ENCODE measurements at places on chromosomes 7 and 10.

DNA sequence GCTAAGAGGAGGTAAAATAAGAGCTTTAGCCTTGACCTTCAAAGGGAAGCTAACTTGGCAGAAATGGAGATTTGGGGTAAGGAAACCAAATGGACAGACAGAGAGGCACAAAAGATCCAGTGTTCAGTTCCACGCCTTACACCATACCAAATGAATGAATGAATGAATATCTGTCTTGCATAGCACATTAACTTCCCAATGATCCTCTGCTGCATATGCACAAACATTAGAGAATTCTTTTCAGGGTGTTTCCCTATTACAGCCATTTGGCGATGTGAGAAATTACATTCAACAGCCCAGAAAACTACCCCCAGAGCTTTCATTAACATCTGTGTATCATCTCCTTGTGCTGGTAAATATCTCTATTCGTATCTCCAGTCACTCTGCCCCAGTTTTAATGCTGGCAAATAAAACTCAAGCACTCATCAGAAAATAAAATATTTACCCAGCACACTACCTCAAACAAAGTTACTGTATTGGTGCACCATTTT is 1056.2 kb downstream of the SORCS3 start:
- no peak for DNase-seq

- no peak for DNase-seq
Measured at GRCh38 chr10:14056610-14057332, 274.0 kb downstream of the FRMD4A start.

DNA sequence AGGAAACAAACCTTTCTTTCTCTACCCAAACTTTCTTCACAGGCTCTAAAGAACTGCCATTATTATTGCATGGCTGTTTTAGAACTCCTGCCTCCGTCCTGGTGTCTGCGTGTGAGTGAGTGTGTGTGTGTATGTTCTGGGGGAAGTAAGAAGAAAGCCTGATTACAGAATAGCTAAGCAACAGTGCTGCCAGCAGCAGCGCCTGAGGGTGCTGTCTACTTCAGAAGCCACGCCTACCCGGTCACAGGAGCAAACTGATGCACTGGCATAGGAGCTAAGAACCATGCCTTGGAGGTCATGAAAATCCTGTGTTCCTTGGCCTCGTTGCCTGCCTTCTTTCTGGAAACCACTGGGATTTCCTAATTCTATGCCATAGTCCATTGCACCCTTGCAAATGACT is 25.2 kb downstream of the LIPK start:
- no peak for DNase-seq

DNA sequence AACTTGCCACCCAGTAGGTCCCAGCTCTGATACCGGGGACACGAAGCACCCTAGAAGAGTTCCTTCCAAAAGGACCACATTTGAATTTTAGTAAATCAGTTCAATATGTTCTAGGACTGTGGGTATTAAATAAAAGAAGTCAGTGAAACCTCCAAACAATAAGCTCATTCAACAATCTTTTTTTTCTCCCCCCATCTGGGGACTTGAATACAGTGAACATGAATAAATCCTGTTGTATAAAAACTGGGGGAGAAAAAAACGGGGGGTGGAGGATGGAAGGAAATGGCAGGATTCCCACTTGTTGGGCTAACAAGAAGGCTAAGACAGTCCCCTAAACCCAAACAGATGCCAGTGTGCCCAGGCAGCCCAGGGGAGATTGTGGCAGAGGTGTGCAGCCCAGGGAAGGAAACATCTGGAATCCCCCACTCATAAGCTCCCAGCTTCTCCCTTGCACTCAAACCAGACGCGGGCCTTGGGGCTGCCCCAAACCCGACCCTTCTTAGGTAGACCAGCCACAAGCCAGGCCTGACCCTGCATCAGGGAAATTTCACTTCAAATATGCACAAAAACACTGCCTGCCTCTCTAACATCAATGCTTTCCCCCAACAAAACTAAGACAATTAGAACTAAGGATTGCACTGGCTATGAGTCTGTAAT is 8.8 kb downstream of the AFAP1L2 start:
- DNase-seq = no peak

DNA sequence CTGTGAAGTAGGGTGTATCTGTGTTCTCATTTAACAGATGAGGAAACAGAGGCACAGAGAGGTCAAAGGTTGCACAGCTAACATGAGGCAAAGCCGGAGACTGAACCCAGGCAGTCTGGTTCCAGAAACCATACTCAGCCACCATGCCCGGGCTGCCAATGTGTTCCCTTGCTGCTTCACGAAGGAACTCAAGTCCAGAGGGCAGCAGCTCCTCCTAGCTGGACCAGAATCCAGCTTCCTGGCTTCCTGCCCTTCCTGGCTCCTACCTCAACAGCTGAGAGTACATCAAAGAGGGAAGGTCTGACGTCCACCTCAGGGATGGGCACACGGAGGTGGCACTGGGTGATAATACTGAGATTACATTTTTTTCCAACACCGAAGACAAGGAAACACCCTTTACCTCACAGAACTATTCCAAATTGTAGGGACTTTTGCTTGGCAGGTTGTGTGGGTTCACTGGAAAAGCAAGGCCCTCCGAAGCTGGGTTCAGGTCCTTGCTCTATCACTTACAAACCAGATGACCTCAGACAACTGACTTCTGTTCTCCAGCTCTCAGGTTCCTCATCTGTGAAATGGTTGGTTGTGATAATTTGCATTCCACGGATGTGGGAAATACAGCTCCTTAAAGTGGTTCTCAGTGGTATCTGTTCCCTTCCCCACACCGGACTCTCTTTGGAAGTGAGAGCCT is 154.1 kb upstream of the ZMIZ1 start:
- no peak for DNase-seq

GRCh38 chr7:134045716-134046115 is 81.4 kb upstream of the LRGUK start:
- DNase-seq = no peak

DNA sequence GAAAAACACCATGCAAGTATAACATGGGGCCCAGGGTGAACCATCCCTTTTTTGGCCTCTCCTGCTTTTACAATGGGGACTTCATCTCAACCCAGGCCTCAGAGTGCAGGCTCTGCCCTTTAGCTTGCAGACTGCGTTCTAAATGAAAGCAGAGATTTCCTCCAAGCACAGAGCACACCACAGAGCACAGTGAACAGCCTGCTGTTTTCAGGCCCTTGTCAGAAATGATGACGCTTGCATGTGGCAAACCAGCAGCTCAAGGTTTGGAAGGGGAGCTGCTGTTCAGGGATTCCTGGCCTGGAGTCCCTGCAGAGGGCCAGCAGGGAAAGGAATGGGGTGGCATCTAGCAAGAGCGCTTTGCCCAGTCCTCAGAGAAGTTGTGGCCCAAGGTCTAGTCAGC is 167.3 kb upstream of the CDCA7L start:
- DNase-seq = no peak

DNA sequence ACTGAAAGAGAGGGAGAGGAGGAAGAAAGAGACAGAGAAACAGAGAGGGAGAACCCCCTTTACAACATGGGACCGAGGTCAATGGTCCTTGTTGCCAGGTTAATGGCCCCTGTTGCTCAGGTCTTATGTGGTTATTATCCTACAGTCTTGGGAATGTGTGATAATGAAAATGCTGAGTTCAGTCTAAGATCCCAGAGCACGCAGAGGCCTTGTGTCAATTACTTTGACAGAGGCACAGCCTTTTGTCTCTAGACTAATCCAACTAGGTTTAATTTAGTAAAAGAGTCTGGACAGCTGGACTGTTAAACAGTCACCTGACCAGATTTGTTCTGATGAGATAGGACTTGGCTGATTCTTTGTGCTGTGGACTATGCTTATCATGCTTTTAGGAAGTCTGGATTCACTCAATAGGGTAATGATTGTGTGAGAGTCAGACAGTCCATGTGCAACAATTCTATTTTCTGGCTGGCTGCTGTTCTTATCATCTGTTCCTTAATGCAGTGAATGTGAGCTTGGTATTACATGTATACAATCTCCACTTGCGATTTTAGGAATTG is 157.4 kb upstream of the MAGI2 start:
- no peak for DNase-seq

DNA sequence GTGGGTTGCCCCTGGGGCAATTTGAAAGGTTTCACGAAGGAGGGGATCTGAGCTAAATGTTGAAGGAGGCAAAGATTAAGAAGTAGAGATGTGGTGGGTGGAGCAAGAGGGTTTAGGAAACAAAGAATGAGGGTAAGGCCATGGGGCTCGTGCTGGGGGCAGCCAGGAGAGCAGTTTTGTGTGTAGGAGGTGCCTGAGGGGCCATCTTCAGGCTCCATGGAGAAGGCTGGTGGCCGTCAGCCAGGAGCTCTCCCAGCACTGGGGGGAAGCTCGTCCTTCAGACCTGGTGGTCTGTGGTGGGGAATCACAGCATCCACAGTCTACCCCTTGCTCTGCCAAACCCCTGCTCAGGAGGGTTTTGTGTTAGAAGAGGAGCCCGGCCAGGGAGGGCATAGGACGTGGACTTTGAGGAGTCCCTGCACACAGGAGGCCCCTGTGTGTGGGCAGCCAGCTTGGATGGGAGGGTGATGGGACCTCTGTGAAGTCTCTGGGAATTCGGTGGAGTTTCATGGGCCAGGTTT is 11.8 kb upstream of the CXCL12 start:
- DNase-seq = no peak

Data from stimulated activated CD4-positive, alpha-beta T cell treated with anti-CD3 and anti-CD28 coated beads, Interleukin-4, amount 100 ng/mL, for 4 hours (primary cell).